HS-5 (cell line): ENCODE measurements at places on chromosomes 2 and 18.

GRCh38 chr2:224551693-224552092, 33.5 kb downstream of the CUL3 start:
- no peak for DNase-seq

GRCh38 chr2:240435948-240436682, 652 bp downstream of the GPC1 start:
- DNase-seq = no peak

- no peak for DNase-seq
Measured at GRCh38 chr2:4662161-4662779, 958.9 kb downstream of the DCDC2C start.

- no peak for DNase-seq
Measured at GRCh38 chr2:207149249-207150213, 16.2 kb downstream of the KLF7 start.

GRCh38 chr18:25678221-25678620, 326.3 kb upstream of the ZNF521 start:
- DNase-seq = no peak

DNA sequence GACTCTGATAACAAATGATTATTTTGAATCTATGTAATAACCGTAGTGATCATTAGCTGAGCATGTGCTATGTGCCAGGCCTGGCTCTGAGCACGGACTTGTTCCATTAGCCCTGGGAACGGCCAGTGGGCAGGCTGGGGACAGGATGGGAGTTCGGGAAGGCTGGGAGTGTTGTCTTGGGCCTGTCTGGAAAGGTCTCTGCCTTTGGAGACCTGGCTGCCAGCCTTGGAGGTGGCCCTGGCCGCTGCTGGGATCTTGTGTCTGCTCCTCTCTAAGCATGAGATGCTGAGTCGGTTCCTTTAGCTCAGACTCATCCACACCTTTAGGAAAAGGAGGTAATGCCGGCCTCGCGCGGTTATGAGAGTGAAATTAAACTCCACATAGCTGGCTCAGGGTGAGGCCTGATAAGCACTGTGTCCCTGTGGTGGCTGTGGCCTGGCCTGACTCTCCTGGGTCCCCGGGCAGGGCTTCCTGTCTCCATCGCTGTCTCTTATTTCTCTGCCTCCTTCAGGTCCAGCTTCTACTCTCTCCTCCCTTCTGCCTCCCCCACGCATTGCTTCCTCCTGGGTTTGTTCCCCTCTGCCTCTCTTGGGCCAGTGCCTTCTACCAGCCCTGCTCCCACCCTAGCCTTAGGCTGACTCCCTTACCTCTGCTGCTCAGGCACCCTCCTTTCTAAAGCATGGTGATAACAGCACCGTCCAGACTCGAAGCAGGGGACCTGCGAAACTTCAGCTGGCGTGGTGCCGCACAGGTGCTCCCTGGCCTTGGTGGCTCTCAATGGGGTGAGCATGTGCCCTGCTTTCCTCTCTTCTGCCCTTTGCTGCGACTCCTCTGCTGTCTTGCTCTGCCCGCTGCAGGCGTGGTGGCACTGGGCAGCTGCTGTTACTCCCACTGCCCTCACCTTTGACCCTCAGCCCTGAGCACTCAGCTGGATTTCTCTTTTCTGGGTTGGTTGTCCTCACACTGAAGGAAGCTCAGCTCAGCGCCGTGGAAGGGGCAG, 41.8 kb downstream of the NCK2 start:
- DNase-seq = no peak

DNA sequence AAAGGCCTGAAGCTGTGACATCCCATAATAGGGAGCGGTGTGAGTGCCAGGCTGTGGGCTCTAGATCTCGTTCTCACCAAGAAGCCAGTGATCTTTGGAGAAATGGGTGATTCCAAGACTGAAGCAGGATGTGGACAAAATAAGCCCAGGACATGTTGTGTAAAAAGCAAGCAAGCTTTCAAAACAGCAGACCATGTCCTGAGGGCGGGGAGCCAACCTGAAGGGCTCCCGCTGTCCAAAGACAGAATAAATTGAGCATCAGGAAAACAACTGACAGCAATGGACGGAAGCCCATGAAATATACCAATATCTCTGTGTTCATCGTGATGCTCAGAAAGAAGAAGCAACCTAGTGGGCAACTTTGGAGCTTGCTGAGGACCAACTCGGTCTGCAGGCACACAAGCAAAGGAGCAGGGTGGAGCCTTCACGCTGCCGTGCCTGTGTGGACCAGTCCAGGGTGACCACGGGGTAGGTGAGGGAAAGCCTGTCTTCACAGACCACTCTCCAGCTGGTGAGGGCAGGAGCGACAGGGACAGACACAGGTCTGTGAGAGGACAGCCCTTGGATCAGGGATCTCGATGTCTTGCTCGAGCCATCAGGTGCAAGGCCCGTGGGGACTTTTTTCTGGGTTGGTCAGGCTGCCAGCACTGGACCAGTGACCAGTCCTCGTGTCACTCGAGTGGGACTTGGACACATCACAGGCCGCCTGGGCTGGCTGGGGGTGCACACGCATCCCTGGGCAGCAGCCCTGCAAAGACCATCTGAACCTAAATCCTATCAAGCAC, 21.5 kb downstream of the MTERF4 start:
- DNase-seq = no peak
